GM12864 (cell line): ENCODE measurements at places on chromosomes 2 and 18.

DNA sequence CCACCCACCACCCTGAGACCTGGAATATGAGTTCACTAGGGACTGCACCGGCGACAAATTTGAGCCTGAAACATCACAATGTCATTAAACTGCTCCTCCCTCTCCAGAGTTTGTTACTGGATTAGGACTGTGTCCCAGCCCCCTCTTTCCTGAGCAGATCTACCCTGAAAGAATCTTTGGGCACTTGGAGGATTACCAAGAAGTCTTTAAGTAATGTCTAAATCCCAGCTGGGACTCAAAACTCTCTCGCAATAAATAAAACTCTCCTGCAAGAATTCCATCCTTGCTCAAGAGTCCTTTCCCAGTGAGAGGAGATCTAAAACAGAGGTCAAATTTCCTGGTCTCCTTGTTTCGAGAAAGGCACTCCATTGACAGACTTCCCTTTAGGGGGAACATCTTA, 20.9 kb downstream of the GKN2 start:
- DNase-seq, result no peak

DNA sequence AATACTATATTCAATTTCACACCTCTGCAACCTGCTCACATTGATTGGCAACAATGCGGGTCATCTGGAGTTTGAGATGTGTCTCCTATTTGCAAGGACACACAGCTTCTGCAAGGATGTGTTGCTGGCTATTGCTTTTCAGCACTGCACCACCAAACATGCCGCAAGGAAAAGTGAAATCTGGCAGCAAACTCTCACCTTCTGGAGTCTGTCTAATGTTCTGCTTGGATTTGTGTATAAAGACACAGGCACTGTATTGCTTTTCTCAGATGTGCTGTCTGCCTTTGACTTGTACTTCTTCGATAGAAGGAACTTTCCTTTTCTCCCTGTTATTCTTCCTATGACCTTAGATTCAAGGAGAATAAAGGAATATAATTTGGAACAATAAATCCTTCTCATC, 138.6 kb upstream of the EPHA4 start:
- DNase-seq, result no peak

DNA sequence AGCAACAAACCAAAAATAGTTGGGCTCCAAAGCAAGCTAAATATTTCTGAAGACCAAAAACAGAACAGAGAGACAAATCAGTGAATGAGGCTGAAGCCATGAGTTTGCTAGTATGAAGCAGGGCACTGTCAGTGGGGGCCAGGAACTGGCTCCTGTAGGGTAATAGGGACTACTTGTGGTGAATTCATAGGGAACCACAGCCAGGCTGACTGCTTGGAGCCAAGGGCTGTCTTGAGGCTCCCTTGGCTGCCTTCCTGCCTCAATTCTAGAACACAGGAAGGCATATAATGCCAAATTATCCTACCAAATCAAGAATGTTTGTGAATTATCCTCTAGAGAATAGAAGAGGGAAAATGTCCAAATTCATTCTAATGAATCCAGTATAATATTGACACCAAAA, 406.0 kb downstream of the CCDC85A start:
- DNase-seq, result no peak

GRCh38 chr2:3045318-3045921, 332.2 kb downstream of the EIPR1 start:
- DNase-seq, result no peak

GRCh38 chr2:64988420-64989125, 626 bp upstream of the SLC1A4 start:
- peak; percentile 82 for DNase-seq

GRCh38 chr18:63131959-63132818, 187.4 kb downstream of the BCL2 start:
- DNase-seq, result no peak

DNA sequence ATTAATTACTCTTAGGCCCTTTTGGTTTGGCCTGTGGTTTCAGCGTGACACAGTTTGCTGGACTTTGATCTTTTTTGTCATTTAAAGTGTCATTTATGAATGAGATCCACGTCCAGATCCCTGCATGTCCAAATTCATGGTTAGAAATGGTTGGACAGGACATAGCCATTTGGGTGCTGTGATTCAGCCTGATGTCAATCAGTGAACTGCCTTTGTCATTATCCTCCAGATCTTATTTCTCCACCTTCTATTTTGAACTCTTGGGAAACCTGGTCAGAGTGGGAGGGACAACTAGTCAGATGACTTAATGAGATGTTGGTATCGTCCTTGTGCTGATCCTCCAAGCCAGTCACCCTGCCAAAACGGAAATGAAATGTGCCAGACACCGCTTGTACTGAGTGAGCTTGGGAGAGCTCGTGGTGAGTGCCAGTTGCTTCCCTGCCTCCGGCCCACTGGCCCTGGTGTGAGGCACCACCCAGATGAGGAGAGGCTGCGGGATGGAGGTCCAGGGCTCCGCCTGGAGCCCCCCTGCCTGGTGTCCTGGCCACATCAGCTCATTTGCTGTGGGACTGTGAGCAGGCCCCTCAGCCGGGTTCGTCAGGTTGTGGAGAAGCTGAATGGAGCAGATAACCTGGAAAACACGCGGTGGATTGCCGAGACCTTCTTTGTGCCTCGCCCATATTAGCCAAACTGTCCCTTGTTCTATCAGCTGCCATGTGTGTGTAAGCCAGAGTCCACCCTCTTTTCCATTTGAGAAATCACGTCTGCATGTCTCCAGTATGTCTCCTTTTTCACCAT, 70.1 kb downstream of the DGKD start:
- DNase-seq, result no peak

DNA sequence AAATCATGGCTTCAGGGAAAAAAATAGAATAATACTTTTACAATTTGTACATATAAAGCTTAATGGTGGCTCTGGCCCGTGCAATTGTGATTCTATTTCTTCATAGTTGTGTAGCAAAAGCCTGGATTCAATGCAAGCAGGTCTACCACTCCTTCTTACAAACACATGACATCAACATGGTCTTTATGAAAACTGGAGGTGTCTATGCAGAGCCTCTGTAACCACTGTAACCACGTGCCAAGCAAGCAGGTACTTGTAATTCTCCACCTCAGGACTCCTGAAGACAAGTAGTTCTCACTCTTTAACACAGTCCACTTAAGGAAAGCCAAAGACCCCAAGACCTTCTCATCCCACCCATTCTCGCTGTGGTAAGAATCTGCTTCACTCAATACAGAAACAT, 62.6 kb downstream of the METTL4 start:
- DNase-seq, result no peak

GRCh38 chr2:148674063-148675020, 29.8 kb downstream of the EPC2 start:
- no peak for DNase-seq

DNA sequence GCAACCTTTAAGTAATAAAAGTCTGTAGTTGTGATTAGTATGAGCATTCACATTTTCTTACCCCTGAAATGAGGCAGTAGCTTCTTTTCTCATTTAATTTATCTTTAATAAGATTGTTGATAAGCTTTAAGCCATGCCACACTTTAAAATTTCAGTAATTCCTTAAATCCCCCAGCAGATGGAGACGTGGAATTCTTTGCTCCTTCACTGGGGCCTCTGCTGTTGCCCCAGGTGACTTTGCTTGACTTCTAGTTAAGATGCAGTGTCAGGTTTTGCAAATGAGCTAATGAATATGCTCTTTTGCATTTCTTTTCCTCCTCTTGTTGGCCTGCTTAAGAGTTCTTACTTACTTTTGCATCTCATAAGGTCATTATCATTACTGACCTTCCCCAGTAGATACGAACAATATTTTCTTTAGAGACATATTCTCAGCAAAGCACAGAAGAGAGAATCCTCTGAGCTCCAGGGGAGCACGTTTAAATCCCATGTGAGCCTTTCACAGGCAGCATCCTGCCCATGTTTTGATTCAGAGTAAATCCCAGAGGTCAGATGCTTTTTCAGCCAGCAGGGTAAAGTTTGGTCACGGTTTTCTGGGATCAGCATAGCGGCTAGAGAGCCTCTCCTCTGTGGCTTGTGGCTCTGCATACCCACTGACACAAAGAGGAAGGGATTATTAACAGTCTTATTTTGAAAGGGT, 222.9 kb downstream of the PTPRM start:
- no peak for DNase-seq

DNA sequence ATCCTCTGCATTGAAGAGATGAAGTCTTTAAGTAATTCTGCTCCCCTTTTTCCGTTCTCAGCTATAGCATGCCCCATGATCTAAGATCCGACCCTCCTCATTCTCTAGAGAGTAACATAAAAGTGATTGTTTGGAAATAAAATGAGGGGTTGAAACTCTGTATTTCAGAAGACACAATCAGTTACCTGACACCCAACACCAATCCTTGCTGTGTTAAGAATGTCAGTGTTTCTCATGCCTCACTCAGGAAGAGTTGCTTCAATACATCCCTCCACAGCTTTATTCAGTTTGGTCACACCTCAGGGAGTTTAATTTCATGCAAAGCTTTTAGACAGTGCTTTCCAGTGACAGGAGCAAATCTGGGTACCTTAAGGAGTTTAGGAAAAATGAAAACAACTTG, 49.9 kb upstream of the RBBP8 start:
- no peak for DNase-seq

GRCh38 chr2:634041-634440, 43.2 kb downstream of the TMEM18 start:
- DNase-seq, result no peak

DNA sequence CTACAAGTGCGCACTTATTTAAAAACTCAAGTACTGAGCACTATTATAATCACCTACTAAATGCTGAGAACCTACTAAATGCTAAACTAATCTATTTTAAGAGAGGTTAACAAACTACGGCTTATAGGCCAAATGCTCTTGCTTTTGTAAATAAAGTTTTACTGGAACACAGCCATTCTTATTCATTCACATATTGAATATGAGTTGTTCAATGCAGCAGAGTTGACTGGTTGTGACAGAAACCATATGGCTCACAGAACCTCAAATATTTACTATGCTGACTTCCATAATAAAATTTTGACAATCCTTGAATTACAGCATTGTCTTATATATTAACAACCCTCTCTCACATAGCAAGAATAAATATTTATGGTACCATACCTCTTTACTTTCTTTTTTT, 103.2 kb downstream of the ZNF521 start:
- no peak for DNase-seq

DNA sequence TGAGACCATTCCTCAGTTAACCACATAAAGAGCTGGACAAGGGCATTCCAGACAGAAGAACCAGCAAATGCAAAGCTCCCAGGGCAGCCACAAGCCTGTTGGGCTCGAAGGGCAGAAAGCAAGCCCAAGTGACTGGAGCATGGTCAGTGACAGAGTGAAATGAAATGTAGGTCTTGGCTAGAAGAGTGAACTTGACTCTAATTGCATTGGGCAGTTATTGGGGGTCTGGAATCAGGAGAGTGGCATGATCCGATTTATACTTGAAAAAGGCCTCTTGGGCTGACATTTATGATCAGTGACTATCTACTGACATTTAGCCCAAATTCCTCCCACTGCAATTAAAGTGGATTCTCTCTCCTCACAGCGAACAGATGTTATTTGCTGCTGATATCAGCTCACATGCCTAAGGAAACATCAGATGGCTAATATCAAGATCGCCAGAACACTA, 152.5 kb upstream of the KLF7 start:
- DNase-seq, result no peak

DNA sequence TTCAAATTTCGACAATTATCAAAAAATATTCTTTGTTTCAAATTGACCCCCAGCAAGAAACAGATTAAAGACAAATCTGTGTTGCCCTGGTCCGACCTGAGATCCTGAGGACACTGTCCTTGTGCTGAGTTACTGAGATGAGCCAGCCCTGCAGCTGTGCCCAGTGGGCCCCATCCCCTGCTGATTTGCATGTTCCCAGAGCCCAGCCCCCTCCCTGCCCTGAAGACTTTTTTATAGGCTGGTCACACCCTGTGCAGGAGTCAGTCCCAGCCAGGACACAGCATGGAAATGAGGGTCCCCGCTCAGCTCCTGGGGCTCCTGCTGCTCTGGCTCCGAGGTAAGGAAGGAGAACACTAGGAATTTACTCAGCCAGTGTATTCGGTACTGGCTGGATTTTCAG, 31.4 kb upstream of the ZNG1B start:
- peak; percentile 24 for DNase-seq

GRCh38 chr2:50746526-50746925, 285.4 kb downstream of the NRXN1 start:
- no peak for DNase-seq

DNA sequence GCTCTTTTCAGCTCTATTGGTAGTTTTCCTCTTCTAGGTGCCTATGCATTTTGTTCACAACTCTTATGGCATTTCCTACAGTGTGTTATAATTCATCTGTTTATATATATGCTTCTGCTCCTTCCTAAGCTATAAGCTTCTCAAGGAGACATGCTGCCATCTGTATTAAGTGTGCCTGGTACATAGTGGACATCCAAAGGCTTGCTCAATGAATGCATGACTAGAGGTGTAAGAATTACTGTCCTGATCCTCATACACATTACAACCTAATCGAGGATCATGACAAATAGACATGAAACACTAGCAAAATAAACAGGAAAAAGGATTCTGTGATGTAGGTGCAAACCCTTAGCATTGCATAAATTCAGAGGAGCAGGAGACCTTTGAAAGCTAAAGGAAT, 50.2 kb downstream of the CDC42EP3 start:
- no peak for DNase-seq

- DNase-seq, result no peak
These were observed 163.5 kb upstream of the NT5C1B start for GRCh38 chr2:18752667-18753422.

- no peak for DNase-seq
These were observed 64.9 kb downstream of the C1D start for GRCh38 chr2:67997903-67998302.

DNA sequence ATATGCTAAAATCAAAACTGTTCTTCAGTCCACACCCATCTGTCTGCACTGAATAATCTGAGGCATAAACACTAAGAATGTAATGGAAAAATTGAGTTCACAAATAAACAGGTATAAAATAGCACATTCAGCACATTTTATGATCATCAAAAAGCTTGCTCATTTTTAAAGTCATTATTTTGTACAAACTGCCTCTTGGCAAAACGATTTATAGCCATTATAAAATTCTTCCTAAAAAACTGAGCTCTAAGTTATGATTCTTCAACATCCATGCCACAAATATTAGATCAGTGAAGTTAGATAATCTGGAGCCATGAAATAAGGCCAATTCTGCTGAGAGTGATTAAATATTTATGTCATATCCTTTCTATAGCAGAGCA, 233.5 kb downstream of the DYM start:
- DNase-seq, result no peak
